Amniotic stem cell (primary cell): ENCODE measurements at places on chromosomes 4 and X.

DNA sequence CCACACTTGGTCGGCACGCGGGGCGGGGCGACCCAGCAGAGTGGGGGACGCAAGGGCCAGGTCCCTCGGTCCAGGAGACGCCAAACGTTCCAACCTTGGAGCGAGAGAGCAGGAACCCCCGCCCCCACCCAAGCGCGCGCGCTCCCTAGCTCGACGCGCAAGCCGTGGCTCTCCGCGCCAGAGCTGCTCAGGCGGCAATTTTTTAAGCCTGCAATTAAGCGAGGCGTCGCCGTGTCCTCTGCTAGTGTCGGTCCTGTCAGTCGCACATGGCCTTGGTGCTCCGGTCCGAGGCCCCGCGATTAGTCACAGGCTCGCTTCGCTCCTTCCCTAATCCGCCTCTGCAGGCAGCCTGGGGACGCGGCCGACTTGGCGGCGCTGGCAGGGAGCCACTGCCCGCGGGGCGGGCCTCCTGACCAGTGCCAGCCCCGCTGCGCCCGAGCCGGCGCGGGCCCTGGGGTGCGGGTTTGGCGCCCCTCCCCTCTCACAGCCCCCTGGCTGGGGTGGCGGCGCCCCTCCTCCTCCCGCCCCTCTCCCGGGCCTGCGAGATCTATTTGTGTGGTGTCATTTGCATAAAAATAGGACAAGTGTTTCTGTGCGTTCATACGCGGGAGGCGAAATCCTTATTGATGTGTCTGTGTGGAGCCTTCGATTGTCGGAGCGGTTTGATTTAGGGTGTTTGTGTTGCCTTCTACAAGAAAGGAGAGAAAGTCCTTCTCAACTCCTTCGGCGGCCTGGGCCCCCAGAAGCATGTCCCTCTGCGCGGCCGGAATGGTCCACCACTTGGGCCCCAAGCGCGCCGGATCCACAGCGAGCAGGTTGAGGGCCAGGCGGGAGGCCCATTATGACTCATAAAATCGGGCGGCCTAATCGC lies 9.8 kb upstream of the BCOR start:
- DNase-seq: no peak

- DNase-seq: no peak
Observed at GRCh38 chrX:48683411-48683982, at the start of gene WAS. Gene WAS (plus strand): TSS chrX:48683799. CDS start chrX:48683854, 55 bp downstream.

DNA sequence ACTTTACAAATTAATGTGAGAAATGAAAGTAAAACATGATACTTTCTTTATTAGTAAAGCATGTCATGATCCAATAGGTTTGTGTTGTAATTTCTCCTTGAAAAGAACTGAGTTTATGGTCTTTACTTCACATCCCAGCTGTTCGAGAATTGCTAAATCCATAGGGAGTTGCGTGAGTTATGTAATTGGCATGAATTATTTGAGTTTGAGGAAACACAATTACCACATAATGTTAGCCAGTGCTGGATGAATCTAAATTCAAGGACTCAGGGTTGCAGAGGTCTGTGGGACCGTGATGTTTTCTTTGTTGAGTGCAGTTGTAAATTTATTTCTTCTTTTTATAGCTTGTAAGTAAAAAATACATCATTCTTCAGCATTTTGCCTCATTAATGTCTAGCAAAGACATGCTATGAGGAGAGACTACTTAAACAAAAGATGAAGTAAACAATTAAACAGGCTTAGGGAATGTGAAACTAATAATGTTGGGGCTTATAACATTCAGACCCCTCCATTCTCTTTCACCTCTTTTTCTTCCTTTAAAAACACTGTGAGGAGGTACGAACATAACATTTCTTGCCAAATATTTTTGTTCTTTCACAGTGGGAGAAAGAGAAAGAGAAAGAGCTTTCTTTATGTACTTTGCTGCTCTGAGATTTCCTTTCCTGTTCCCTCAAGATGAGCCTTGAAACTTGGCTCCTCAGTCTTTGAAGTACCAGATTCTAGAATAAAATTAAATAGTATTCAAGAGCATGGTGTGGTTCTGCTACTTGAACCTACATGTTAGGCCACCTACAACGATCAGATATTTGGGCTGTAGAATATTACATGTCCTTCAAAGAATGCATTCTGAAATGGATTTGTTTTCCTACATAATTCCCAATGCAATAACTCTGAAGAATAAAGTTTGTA lies 159.6 kb upstream of the ANK2 start:
- DNase-seq: no peak

- DNase-seq: no peak
Observed at GRCh38 chr4:110049951-110050925, 137.6 kb downstream of the EGF start.

- no peak for DNase-seq
Observed at GRCh38 chrX:44240036-44240435, 103.4 kb downstream of the EFHC2 start.

DNA sequence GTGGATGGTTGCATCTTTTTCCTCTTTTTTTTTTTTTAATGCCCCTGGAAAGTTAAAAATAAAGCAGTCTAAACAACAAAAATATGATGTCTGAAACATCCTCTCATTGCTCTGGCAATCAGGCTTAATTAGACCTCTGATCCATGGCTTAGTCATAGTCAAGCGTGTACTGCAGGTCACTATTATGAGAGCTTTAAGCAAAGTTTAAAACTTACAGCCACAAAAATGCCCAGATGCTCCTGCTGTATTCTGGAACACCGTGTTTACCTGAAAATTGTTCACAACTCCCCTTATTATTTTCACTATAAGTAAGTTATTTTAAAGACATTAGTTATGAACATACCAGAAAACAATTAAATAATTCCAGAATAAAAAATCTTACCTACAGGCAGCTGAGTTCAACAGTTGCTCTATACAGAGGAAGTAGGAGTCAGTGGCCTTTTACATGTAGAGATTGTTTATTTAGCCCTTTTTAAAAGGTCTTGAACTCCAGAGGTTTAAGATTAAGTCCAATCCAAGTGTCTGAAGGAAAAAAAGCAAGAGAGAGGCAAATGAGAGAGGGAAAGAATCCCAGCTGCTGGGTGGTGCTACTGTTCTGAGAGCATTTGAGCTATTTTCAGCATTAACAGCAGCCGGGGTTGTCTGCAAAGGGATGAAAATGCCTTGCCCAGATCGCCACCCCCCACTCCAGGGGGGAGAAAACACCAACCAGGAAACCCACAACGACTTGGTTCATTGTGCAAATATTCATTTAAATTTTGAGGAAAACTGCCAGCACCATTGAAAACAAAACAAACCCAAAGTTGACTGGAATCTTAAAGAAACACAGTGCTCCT lies 36.9 kb downstream of the SORBS2 start:
- DNase-seq: peak; percentile 69

DNA sequence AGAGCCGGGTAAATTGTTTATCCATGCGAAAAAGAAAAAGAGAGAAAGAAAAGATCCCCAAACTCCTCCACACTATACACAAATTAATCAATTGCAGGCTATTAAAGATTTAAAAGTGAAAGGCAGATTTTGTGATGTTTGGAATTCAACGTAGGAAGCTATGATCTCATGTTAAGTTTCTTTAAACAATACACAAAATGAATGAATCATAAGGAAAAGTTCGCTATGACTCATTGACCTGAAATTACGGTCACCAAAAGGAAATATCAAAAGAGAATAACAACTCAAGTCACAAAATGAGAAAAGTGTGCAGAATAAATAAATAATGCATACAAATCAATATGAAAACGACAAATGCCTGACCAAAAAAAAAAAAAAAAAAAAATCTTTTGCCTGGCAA lies 28.6 kb downstream of the CLNK start:
- peak; percentile 7 for DNase-seq

GRCh38 chr4:81427344-81427821 lies 44.3 kb downstream of the RASGEF1B start:
- no peak for DNase-seq

GRCh38 chrX:3451571-3451970 lies 105.1 kb upstream of the MXRA5 start:
- DNase-seq: no peak

DNA sequence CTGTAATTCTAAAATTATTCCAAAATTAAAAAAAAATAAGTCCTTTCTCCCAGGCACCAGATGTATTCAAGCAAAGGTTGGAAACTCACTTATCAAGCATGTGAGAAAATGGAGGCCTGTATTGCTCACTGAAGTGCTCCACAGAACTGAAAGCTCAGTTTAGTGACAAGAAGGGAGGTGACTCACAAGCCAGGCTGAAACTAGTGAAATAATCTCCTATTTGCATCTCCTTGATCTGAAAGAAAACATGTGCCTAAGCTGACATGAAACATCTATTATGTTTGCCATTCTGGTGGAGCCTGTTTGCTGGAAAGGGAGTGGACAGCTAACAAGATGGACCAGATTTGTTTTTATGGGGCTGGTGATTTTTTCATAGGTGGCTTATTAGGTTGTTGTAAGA lies 54.0 kb upstream of the AMELX start:
- DNase-seq: peak; percentile 24

DNA sequence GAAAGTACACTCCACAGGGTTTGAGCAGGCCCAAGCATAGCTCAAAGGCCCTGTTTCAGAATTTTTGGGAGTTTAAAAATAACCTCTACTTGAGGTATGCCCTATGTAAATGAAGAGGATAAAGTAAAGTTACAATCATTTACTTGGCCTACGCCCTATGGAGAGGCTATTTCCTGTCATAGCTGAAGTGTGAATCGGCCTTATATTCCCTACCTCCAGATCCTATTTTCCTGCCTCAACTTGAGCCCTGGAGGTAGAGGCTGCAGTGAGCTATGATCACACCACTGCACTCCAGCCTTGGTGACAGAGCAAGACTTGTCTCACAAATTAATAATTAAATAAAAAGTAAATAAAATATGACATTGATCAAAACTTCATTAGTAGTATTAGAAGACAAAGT lies 11.5 kb upstream of the TXLNG start:
- no peak for DNase-seq

DNA sequence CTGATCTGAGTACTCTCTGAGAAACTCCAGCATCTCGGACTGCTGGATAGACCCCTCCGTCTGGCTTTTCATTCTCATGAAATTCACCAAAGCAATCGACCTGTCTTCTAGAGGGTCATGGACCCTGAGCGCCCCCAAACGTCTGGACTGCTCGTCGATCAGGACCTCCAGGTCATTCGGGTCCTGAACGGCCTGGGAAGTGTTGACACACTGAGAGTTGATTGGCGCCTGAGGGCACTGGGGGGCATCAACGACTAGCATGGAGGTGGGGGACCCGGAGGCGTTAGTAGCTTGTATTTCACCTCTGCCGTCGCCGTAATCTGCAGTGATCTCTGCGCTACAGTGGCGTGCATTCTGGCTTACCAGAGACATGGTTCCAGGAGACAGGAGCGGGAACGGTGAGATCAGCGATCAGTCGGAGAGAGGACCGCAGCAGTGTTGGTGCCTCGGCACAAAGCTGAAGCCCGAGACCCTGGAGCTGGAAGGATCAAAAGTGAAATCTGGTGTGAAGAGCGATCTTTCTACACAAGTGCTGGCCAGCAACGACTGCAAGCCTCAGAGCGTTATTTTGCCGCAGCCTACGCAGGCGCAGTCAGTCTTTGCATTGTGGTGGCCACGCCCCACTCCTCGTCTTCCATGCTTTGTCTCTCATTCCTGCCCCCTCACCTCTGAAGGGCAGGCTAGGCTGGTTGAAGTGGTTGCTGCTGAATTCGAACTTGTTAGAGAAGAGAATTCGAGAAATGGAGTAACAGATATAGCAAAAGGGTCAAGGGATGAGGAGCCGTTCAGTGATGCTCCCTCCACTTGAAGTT lies at the start of gene MAGEE2:
Gene MAGEE2, minus strand, starts transcription at position 575 of the 812 bp plus-strand sequence. Its CDS starts 203 bp downstream, at position 372.
- no peak for DNase-seq

DNA sequence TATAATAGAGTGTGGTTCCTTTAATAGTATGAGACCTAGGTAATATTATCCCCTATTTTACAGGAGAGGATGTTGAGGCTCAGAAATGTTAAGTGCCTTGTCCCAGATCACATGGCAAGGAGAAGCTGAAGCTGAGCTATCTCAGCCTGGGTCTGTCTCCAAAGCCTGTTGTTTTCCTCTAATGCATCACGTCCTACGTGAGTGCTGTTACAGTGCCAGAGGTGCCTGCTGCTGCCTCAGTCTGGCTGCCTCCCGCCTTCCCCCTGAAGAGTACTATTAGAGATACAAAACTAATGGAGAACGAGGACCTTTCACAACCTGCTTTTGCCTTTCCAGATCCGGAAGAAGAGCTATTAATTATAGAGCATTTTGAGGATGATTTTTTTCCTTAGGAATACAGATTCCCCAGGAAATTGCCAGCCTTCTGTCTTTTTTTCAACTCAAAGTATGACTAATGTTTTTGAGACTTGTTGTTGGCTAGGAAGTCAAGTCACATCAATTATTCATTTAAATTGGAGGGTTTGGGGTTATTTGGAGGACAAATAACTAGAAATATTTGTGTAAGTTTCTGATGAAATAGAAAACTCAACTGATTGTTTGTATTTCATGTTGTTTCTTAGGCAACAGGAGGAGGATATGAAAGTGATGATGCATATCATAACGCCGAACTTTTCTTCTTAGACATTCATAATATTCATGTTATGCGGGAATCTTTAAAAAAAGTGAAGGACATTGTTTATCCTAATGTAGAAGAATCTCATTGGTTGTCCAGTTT lies 43.9 kb upstream of the MTMR1 start:
- DNase-seq: no peak

- no peak for DNase-seq
Observed at GRCh38 chr4:114495471-114495928, 103.1 kb upstream of the UGT8 start.

DNA sequence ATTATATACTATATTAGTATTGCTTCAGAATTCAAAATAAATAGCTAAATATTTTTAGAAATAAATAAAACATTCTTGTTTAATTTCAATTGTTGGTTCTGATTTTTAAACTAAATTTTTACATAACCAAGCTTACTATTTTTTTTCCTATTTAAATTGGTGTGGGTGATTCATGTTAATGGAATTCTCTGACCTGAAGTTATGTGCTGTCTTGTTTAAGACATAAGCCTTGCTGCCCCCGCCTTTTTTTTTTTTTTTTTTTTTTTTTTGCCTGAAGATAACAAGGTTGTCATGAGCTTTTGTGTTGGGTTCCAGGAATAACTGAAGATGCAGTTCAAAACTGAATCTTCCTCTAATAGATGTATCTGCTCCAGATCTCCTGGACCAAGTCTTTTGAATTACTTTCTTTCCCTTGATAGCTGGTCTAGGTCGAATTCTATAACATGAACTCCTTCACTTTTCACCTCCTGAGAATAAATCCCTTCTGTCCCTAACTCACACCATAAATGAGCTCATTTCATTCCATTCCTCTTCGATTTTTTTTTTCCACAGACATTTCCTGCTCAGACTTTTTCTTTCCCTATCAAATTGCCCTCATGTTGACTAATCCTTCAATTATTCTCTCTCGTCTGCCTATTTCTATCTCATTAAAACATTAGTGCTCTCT lies 261.5 kb upstream of the FTHL17 start:
- DNase-seq: peak; percentile 5
